Activated B cell treated with CpG ODN at 0.5 μM for 24 hours (primary cell): ENCODE measurements at places on chromosomes 5 and 9. TPM values are rescaled to one million over a fixed set of nuclear protein-coding genes. Genes with fewer than 3 reads are reported as not detected.

- DNase-seq, result no peak
Observed at GRCh38 chr9:85943757-85944430, 2.9 kb downstream of the NAA35 start.

- DNase-seq, result no peak
Observed at GRCh38 chr5:164809821-164810220, 1304.4 kb downstream of the MAT2B start.

Gene HTR1A
- not detected in 2 replicates for total RNA-seq

GRCh38 chr5:32339878-32340277, 27.1 kb upstream of the MTMR12 start:
- no peak for DNase-seq

Gene NUTM2G
- total RNA-seq, result not detected in 2 replicates

Gene PHYHD1
- total RNA-seq, result 0.86 and 1.0 TPM in 2 replicates

Gene C5orf52
- total RNA-seq, result not detected in 2 replicates

DNA sequence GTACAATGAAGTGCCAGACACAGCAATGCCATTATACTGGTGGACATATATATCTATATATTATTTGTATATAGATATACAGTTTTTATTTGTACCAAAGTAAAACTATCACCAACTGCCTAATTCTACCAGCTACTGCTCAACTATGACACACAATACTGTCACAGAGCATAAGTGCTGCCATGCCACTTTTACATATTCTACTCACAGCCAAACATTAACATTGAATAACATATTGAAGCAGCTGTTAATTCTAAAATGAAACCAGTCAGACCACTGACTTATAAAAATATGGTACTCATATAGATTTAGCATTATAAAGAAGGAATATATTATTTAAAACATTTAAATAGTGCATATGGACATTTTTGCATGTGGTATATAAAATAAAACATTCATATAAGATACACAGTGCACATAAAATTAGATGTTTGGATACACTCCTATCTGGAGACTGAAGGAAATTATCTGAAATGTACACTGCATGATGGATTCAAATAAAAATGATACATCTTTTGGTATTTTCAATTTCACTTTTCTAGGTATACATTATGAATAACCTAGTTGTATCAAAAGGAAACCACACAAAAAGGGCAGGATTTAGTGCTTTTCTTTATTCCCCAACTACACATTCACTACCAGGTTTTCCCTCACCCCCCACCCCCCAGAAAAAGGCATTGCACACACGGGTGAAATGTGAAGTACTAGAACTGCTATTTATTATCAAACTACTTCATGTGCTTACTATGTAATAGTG, 48.9 kb downstream of the PKD2L2 start:
- DNase-seq, result no peak

DNA sequence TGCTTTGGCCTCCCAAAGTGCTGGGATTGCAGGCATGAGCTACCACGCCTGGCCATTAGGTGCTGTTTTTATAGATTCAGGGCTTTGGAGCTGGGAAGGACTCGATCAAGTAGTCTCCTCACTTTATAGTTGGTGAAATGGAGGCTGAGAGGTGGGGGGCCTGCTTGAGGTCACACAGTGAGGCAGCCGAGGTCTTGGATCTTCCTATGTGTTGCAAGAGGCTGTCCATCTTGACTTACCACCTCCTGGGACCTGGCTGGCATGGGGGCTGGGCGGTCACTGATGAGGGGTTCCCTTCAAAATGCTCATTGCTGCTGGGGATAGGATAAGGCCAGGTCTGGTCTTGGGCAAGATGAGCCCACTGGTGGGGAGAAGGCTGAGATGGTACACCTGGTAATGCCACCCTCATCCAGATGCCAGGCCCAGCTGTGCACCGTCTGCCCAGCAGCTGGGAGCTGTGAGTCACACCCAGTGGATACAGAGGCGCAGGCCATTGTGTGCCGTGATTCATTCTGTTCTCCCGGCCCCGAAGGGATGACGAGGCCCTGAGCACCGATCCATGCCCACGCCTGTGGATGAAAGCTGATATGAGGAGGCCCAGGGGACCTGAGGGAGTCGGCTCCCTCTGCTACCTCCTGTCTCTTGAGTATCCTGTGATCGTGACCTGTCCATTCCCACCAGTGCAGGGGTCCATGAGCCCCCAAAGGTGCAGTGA, 10.5 kb upstream of the NDST1 start:
- no peak for DNase-seq

Gene PDLIM4
- total RNA-seq, result not detected in 2 replicates

Gene RETREG1
- total RNA-seq, result 3.3 and 3.5 TPM in 2 replicates

Gene PCDHGA4
- 0.34 and 0.75 TPM in 2 replicates for total RNA-seq
